ENCODE measurements at places on chromosomes 12 and 14. TPM values are rescaled to one million over a fixed set of nuclear protein-coding genes. Genes with fewer than 3 reads are reported as not detected.
A peak's percentile ranks its signal among the peaks of the same experiment; 100 is the strongest.

Gene DENND5B
- total RNA-seq, result 36.8 TPM

Gene TAOK3
- 30.5 TPM for total RNA-seq

Gene CCDC184
- 0.74 TPM for total RNA-seq

Gene POTEG
- not detected for total RNA-seq

Gene PZP
- not detected for total RNA-seq

Gene AQP6
- total RNA-seq, result 0.31 TPM

Gene CPNE6
- total RNA-seq, result not detected

Gene HHIPL1
- 2.1 TPM for total RNA-seq

Gene LRRIQ1
- total RNA-seq, result 0.15 TPM

Gene CD27
- 0.23 TPM for total RNA-seq

Gene CHFR
- total RNA-seq, result 74.0 TPM

Gene CCDC198
- total RNA-seq, result not detected

GRCh38 chr12:88982694-88983093 lies 369.6 kb downstream of the DUSP6 start:
- no peak for DNase-seq

DNA sequence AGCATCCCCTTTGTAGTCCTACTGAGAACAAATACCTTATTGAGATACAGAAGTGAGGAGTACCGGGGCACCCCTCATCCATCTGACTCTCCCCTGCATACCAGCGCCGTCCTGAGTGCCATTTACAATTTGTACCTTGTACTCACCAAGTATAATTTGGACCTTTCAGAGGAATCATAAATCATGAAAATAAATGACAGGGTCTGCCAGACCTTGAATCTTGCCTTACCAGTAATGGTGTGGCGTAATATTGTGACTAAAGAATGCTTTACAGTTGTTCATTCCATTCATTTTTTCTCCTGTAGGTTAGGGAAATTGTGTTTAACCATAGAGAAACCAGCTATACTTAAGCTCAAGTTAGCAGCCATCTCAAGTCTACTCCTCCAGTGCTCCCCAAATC lies 243.7 kb upstream of the RGS6 start:
- DNase-seq, result no peak

GRCh38 chr12:76976777-76977382 lies 88.5 kb downstream of the E2F7 start:
- DNase-seq, result no peak

GRCh38 chr12:111330800-111331752 lies 37.8 kb downstream of the PHETA1 start:
- peak; percentile 22 for DNase-seq

DNA sequence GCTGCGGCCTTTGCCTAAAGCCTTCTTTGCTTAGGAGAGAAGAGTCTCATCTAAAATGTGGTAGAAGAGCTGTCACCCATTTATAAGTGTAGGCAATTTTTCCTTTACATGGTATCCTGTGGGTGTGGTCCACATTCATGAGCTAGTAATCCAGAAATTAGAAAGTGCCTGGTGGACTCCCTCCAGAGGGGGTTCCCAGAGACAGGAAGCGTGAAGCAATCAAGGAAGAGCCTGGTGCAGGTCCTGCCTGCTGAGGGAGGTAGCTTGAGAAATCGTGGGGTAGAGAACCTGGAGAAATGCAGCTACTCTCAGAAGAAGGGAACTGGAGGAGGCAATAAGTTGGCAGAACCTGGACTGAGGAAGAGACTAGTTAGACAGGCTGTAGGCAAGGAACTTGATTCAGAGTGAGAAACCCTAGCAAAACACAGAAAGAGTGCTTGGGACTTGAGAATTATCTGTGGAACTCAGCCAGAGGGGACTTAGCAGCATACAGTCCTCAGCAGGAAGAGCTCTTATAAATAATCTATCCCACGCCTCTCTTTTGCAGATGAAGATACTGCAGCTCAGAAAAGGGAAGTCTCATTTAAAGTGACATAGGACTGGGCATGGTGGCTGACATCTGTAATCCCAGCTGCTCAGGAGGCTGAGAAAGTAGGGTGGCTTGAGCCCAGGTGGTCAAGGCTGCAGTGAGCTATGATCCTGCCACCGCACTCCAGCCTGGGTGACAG lies 182.4 kb upstream of the CCND2 start:
- no peak for DNase-seq

GRCh38 chr12:80374615-80375014 lies 69.4 kb upstream of the PTPRQ start:
- DNase-seq, result no peak

DNA sequence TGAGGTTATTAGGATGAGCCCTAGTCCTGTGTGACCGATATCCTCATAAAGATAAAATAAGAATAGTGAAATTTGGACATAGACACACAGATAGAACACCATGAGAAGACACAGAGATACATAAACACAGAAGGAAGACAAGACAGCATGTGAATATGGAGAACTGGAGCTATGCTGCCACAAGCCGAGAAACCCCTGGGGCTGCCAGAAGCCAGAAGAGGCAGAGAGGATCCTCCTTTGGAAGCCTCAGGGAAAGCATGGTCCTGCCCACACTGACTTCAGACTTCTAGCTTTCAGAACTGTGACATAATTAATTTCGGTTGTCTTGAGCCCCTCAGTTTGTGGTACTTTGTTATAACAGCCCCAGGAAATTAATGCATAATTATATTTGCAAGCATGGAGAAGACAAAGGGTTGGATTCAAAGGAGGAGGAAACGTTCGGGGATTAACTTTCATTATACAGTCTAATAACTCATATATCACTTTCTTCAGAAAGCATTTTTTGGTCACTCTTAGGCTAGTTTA lies 1501.8 kb upstream of the FLRT2 start:
- no peak for DNase-seq

- no peak for DNase-seq
Observed at GRCh38 chr12:113395119-113395518, 8.6 kb downstream of the SDS start.

- DNase-seq, result no peak
Observed at GRCh38 chr12:131473261-131473660, 237.6 kb upstream of the SFSWAP start.

DNA sequence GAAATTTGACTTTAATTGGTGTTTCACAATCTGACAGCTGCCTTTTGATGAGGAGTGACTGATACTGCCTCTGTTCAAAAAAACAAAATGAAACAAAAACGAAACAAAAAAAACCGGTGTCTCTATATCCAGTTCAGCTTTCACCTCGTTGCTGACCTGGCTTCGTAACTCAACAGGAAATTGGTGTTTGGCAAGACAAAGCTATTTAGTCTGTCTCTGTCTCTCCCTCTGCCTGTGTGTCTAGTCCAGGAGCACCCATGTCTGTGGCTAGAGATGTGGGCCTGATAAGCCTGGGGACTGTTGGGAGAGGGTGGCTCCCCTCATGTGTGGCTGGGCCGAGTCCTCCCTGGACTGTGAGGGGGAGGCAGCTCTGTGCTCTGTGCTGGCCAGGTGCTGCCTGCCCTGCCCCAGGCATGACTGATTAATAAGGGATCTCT lies 11.3 kb downstream of the CACNA1C start:
- no peak for DNase-seq

DNA sequence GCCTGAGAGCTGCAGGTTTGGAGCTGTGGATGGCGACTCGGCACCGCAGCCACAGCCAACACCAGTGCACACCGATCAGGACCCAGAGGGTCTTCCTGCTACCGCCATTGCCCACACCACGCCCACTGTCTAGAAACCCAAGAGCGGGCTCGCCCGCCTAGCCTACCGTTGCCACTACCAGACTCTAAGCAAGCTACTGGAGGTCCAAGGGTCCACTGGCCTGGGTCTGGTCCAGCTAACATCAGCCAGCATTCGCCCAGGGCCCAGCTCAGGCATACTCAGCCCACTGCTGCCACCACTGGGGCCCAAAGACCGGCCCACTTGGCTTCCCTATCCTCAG lies 30.5 kb upstream of the MON2 start:
- DNase-seq, result no peak

- no peak for DNase-seq
Observed at GRCh38 chr14:77219591-77219990, 38.0 kb downstream of the TMEM63C start.

GRCh38 chr12:19412844-19413243 lies 26.4 kb upstream of the AEBP2 start:
- DNase-seq, result no peak

DNA sequence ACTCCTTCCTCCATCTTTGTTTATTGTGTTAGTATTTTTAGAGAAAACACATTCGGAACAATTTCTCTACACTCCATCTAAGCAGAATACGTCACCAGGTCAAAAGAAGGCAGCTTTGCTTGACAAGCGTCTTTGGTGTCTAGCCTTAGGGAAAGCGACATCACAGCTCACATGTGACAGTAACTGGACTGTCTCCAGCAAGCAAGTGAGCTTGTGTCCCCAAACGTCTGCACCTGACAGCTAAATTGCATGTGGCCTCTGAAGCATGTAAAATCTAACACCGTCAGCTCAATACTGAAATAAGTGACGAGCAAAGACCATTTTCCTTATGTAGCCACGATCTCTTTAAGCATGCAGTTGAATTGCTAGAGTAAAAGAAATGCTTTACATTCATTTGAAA lies 509.8 kb downstream of the GLT1D1 start:
- DNase-seq, result no peak

- no peak for DNase-seq
Observed at GRCh38 chr12:3152011-3152511, 74.9 kb downstream of the TSPAN9 start.

DNA sequence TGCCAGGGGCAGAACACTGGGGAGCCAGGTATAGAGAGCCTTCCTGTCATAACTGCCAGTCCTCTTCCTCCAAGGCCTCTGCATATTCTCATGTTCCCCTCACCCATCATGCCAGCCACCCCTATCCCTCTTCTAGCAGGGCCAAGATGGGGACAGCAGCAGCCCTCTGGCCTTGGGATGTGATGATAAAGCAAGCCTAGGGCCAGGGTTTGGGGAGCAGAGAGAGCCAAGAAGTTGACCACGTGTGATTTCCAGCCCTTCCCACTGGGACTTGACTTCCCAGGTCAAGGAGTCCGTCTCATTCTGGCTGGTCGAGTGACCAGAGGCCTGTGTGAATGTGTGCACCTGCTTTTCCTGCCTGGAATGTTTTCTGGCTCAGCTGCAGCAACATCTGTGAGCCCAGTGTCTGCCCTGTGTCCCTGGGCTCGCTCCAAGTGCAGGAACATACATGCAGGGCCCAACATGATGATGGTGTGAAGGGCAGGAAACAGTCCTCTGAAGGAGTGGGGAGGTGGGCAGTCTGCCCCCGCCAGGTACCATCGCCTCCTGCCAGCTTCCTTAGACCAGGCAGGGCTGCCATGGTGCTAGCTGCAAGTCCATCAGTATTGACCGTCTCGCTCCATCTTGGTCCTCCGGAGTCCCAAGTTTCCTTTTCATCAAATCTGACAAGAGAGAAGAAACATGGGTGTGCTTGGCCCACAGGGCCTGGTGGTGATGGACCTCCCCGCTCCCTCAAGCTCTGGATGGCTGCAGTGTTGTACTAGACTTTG lies 21.0 kb downstream of the VASH1 start:
- DNase-seq, result no peak

- DNase-seq, result no peak
Observed at GRCh38 chr14:68913516-68913915, 65.6 kb downstream of the ACTN1 start.

DNA sequence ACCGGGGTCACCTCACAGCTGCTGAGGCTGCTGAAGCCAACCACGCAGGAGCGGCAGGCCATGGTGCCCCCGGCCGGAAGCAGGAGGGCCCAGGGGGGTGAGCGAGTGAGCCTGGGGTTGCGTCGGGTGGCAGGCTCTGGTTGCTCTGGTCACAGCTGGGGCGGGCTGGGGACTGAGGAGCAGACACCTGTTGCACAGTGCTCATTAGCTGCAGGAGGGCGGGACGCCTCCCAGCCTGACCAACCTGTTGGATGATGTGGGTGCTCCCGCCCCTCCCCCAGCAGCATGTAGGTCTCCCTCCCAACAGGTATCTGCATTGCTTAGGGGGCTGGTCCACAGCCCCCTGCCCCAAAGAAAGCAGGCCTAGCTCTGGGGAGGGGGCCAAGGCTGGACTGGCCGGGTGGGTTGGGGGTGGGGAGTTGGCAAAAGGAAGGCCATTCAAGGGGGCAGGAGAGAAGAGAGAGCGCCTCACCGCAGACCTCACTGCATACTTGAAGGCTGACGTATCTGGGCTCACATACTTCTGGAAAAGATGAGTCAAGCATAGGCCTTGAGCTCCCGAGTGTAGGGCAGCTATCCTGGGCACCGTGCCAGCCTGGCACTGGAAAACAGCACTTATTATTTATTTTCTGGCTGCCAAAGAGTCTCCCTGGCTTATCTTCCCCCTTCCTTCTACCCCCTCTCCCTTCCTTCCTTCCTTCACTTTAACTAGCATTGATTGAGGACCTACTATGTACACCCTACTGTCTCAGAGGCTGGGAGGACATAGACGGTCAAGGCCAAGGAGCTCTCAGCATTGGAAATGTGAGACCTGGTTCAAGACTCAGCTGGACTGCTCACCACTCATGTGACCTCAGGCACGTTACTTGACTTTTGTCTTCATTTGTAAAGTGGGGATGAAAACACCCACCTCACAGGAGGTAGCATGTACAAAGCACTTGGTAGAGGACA lies at the start of gene KRT80:
Gene KRT80 (minus strand): TSS at position 174 of the 951 bp plus-strand sequence. CDS start 112 bp downstream, at position 62.
- peak; percentile 96 for DNase-seq

GRCh38 chr12:121802485-121802842 lies 1.3 kb upstream of the SETD1B start:
- no peak for DNase-seq

GRCh38 chr14:84202486-84202885 lies 1327.5 kb upstream of the FLRT2 start:
- no peak for DNase-seq

GRCh38 chr14:80211153-80212022 lies at the start of gene DIO2:
Gene DIO2, minus strand, starts transcription at chr14:80211504. Its CDS starts 32 bp downstream, at chr14:80211472.
- no peak for DNase-seq

- DNase-seq, result no peak
Observed at GRCh38 chr14:78997811-78998210, 827.6 kb downstream of the NRXN3 start.

DNA sequence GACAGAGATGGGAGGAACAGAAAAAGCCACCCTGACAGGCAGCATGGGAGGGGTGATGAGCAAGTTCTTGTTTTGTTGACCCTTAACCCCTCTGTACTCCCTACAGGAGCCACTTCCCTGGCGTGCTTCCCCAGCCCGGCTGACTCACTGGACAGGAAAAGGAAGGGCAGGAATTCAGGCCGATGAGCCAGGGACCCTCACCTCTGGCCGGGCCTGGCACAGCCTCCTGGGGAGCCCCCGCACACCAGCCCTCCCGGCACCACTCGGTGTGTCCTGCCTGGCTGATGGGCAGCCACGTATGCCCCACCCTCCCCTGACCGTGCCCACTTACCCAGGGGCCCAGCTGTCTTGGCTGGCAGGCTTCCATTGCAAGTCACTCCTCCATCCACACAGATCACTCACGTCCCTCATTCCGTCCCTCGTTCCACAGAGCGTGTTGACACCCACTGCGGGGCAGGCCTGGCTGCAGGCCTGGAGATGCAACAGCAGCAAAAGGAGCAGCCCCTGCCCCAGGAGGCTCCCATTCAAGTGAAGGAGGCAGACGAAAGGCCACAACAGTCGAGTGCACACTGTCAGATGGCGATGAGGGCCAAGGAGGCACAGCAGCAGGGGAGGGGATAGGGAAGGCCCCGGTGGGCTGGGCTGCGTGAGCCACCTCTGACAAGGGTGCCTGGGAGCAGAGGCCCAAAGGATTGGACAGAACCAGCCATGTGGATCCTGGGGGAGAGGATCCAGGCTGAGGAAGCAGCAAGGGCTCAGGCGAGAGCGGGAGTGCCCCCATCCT lies 19.7 kb upstream of the CD9 start:
- no peak for DNase-seq

All from Panc1 (cell line).